Activated T-cell treated with anti-CD3 and anti-CD28 coated beads, Interleukin-2, amount 50 U/mL, for 72 hours (primary cell): ENCODE measurements at places on chromosomes 2 and 18. TPM values are rescaled to one million over a fixed set of nuclear protein-coding genes. Genes with fewer than 3 reads are reported as not detected.

Gene ABCG5
- total RNA-seq = not detected

Gene AQP4
- not detected for total RNA-seq

DNA sequence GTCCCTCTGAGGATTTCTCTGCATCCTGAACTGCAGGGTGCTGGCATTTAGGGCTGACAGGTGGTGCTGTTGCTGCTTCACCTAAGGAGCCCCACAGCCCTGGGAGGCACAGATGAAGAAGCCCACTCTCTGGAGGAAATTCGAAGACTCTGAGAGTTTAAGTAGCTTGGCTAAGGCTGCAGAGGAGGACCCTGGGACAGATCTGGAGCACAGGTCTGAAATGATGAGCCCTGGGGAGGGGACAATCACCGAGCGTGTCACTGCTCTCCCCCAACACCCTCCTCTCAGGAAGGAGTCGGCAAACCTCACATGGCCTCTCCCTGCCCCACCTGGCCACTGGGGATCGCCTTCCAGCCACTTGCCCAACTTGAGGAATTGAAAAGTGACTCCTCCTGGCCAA is 18.6 kb downstream of the CYP27C1 start:
- no peak for DNase-seq

DNA sequence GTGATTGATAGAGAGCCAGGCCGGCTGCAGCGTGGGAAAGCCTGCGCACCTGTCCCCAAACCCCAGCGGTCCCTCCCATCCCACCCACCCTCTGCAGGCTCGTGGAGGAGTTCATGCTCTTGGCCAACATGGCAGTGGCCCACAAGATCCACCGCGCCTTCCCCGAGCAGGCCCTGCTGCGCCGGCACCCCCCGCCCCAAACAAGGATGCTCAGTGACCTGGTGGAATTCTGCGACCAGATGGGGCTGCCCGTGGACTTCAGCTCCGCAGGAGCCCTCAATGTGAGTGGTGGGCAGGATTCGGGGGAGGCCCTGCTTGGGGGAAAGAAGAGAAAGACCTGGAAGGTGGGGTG is 48.9 kb upstream of the ALPP start:
- DNase-seq = no peak

DNA sequence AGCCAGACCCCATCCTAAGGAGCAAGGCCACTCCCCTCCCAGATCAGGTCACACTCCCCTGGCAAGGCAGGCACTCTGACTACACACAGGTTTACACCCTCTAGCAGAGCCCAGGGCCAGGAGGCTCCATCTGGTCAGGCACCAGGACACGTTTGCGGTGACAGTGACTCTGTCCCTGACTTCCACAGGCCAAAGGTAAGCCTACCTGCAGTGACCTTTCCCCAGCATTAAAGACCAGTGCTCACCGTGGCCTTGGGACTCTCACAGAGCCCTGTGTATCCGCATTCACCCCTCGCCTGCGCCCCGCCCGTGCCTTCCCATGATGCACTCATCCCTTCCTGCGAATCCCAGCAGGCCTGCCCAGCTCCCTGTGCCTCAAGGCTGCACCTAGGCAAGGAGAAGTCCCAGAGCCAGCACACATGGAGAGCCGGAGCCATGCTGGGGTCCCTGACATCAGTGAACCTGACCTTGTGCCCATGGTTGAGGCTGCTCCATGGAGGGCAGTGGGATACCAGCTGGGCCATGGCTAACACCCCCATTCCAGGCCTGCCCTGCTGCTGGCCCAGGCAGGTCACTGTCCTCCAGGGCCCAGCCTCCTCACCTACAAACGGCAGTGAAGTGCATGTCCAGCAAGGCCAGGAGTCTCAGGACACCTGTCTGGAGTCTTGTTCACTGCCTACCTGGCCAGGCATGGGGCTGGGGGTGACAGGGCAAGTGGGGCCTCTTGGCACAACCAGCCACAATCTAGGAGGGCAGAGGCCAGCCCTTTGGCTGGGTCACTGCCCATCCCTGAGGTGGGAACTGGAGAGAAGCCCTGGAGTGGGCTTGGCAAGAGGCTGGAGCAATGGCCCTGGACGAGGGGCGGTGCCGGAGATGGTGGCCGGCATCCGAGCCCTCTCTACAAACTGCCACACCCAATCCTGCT is 3.0 kb downstream of the NEURL3 start:
- DNase-seq = no peak

- no peak for DNase-seq
Observed at GRCh38 chr2:11940799-11941198, 194.4 kb downstream of the LPIN1 start.

DNA sequence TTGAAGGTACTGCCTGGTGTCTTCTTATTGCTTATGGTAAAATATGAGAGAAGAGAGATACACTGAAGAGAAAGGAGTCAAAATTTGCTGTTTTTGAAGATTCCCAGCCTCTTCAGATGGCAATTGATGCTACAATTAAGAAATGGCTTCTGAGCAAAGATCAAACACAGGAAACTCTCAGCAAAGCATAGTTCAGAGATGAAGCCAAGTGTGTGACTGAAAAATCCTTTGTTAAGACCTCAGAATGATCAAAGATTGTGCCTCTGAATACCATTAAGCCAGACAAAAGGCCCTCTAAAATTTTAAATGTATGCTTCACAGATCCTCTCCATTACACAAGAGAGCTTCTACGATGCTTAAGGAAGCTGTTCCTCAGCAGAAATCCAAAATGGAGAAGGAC is 216.3 kb downstream of the UXS1 start:
- DNase-seq = no peak
